ENCODE measurements at places on chromosomes 11 and 22. TPM values are rescaled to one million over a fixed set of nuclear protein-coding genes. Genes with fewer than 3 reads are reported as not detected.

SHANK2 gene
- 26.2 TPM for polyA plus RNA-seq

SHISAL1 gene
- polyA plus RNA-seq: 1.9 TPM

CCDC15 gene
- polyA plus RNA-seq: 3.8 TPM

MYO7A gene
- 2.9 TPM for polyA plus RNA-seq

MRGPRF gene
- 28.3 TPM for polyA plus RNA-seq

DNA sequence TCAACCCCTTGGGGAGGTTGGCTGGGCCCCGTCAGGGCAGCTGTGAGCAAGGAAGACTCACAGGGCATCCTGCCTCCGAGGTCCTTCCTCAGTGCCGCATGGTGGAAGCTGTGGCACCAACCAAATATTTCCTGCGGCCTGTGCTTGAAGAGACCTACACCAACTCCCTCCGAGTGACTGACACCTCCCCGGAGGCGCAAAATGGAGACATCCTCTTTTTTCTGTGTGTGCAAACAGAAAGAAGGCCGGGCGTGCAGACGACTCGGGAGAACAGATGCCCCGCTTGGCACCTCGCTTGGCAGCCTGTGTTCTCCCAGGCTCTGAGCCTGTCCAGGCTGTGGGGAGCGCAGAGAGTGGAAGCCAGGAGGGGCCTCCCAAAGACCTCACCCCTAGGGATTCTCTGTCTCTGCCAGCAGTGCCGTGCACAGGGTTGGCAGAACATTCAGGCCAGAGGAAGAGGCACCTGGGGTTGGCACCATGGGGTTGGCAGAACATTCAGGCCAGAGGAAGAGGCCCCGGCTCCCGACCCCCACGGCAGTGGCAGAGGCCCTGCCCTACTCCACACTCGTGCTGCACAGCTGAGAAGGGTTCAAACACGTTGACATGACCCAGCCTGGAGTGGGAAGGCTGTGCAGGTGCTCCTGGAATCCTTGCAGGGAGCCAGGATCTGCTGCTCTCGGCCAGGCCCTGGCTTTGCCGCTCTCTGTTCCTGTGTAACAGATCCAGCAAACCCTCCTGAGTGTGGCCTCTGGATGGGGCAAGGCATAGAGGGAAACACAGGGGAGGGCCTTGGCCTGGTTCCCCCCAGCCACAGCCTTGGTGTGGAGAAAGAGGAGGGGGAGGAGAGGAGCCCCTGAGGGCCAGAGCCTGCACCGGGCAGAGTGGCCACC is 805.5 kb downstream of the BRD1 start:
- DNase-seq: no peak

DNA sequence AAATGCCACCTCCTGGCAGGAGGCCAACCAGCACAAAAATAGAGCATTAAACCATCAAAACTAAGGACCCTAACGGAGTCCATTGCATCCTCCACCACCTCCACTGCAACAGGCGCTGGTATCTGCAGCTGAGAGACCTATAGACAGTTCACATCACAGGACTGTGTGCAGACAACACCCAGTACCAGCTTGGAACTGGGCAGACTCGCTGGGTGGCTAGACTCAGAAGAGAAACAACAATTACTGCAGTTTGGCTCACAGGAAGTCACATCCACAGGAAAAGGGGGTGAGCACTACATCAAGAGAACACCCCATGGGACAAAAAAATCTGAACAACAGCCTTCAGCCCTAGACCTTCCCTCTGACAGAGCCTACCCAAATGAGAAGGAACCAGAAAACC is 11.6 kb upstream of the TMEM45B start:
- no peak for DNase-seq

- no peak for DNase-seq
Observed at GRCh38 chr11:65591939-65592857, 3.4 kb downstream of the KCNK7 start.

DNA sequence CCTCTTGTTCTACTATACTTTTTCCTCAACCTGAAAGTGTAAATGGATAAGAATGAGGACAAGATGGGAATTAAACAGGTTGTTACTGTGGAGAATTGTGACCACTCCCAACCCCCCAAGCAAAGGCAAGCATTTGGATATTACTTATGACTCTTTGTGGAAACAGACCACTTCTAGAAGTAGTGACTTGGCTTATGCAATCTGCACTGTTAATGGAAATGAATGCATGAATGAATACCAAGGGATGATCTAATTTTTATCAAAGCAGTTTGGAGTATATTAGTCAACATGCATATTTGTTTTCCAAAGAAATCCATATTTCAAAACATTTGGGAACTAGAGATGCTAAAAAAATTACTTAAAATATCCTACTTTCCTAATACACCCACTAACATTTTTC is 35.3 kb downstream of the AMOTL1 start:
- DNase-seq: no peak

GRCh38 chr11:2194877-2195755 is 23.5 kb upstream of the TH start:
- no peak for DNase-seq

DNA sequence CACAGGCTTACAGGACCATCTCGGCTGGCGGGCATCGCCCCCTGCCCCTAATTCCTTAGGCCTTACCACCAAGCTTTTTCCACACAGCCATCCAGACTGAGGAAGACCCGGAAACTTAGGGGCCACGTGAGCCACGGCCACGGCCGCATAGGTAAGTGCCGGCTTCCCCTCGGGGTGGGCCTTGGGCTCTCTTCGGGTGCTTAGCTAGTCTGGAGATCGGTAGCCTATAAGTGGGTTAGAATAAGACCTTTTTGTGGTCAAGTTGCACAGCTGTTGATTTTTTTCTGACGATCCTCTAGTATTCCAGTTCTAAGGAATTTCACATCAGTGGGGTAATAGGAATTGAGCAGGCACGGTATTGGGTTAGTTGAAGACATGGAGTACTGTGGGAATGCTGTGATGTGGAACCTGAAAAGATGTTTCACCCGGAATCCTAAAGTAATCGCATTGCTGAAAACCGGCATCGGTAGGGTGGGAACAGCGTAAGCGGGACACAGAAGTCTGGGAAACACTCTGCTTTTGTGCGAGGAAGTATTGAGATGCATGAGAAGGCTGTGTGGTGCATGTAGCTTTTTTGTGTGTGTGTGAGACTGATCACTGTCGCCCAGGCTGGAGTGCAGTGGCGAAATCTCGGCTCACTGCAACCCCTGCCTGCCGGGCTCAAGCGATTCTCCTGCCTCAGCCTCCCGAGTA is 669 bp downstream of the RPL27A start:
- DNase-seq: no peak

DNA sequence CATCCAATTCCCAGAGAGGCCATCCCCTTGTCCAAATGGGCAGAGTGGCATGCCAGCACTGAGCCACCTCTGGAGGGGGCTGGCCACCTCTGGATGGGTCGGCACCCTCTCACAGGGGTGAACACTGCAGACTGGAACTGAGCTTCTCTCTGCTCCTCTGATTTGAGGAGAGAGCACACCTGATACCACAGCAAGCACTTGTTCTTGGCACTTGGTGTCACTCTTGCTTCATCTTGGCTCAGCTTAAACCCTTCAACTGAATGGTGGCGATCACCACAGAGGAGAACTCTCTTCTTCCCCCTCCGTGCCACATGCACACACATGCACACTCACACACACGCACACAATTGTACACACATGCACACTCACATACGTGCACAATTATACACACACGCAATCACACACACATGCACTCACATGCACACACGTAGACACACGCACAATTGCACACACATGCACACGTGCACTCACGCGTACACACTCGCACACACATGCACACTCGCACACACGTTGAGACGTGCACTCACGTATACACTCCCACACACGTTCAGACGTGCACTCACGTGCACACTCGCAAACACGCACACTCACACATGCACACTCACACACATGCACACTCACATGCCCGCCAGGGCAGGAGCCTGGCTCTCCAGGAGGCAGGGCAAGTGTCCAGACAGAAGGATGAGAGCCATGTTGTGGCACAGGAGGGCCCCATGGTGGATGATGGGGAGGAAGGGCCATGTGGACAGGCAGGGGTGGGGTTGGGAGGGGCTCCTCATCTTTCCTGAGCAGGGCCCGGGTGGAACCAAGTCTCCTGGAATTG is 23.4 kb downstream of the OVOL1 start:
- DNase-seq: no peak

DNA sequence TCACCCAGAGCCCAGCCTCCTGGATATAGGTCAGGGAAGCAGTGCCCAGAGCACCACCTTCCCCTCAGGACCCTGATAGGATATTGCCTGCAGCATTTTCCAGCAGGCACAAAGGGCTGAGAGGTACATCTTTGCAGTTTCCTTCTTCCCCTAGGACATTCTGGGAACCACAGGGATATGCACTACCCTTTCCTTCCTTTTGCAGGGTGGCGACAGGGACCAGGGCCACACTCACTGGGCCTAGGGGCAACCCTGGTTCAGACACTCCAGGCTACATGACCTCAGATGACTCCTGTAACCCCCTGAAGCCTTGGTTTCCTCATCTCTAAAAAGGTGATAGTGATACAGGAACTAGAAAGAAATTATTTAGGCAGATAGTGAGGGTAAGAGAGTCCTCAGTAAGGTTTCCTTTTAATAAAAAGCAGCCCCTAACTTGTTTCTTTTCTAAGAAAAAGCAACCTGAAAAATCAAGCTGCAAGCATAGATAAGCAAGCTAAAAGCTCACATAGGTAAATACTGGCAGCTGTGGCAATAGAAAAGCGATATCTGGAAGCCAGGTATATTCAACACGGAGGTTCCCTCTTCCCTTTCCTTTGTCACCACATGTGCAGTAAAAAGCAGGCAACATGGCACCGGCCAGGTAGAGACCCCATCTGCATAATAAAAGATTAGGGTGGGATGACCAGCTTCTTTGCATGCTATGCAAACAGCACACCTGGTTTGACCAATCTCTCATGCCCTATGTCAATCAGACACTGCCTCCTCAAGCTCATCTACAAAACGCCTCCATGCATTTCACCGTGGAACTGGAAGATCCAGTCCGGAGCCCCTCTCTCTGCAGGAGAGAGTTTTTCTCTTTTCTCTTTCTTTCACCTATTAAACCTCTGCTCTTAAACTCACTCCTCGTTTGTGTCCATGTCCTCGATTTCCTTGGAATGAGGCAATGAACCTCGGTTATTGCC is 13.2 kb upstream of the MRGPRX2 start:
- DNase-seq: no peak

DNA sequence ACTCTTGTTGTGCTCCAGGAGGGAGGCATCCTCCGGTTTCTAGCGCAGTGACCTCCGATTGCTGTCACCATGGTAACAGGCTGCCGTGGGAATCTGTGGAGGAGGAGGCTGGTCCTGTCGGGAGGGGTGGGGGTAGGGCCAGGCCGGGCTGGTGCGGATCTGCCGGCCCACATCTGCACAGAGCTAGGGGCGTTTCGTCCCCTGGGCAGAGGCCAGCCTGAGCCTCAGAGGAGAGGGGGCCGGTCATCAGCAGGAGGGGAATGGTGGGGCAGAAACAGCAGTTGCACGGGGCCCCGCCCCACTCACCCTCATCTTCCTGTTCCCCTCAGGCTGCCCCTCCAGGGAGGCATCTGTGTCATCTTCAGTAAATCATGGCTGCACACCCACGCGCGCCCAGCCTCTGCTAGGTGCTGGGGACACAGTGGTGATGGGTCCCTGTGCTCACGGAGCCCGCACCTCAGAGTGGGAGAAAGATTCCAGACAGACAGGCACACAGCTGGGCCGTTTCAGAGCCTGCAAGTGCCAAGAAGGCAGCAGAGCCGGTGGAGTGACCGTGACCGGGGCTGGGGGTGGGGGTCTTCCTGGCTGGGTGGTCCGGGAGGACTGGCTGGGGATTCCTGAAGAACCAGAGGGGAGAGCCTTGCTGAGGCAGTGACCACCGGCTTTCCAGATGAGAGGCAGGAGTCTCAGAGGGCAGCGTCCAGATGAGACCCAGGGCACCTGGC is 120.5 kb downstream of the CACNA1I start:
- peak; percentile 69 for DNase-seq

Data from renal pelvis (tissue), 12 donors.